ENCODE measurements at places on chromosomes 16 and 17. TPM values are rescaled to one million over a fixed set of nuclear protein-coding genes. Genes with fewer than 3 reads are reported as not detected.

DNA sequence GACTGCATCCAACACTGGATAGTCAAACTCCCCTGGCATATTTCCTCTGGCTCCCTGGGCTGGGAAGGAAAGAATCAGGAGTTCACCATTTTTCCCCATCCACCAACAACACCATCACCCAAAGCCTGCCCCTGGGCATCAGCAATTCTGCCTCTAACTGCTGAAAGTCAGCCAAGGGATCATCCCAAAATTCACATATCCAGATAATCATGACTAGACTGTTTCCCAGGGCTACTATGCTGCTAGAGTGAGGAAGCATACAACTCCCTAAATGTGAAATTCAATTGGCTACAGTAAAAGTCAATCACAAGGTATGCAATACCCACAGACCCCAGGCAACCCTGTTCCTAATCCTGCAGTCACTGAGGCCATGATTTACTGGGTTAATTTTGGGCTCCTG is 230.6 kb downstream of the C16orf95 start:
- DNase-seq: no peak

GRCh38 chr17:37492167-37492566 is 2.5 kb downstream of the DUSP14 start:
- no peak for DNase-seq

DNA sequence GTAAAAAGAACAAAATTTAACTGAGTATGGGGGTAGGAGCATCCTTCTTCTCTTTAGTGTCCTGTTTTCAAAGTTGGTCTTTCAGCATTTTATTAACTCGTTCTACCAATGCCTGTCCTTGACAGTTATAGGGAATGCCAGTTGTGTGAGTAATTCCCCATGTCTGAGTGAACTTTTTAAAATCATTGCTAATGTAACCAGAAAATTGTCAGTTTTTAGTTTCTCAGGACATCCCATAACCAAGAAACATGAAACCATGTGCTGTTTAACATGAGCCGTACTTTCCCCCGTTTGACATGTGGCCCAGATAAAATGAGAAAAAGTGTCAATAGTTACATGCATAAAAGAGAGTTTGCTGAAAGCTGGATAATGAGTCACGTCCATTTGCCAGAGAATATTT is 71.4 kb upstream of the ARL4D start:
- no peak for DNase-seq

DNA sequence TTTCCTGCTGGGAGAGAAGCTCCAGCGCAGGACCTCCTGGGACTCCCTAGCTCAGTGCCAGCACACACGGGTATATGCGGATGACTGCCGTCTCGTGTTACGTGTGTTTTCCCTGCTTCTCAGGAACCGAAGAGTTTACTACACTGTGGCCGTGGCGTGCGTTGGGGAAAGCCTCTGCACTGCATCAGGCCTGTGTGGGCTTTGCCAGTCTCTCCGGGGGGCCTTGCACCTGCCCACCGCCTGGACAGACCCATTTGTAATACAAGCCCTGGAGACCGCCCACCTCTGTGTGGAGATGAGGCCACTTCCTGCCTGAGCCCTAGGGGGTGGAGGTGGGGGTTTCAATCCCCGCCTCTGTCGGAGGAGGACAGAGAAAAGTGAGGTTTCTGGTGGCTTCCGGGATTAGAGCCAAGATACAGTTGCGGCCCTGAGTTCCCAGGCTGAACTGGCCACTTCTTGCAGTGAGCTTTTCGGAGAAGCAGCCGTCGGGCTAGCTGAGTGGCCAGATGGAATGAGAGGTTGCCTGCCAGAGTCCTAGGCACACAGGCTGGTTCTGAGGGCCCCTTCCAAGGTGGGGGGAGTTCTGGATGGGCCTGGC is 43.4 kb upstream of the GSE1 start:
- no peak for DNase-seq

GRCh38 chr16:9033125-9033830 is 58.2 kb upstream of the HAPSTR1 start:
- peak; percentile 2 for DNase-seq

- no peak for DNase-seq
Measured at GRCh38 chr17:35390663-35391062, 17.2 kb upstream of the SLFN11 start.

The SLC12A3 gene
- total RNA-seq: not detected

Measured in occipital lobe (tissue), 3 donors.